Umbilical cord (tissue), 2 donors: ENCODE measurements at places on chromosomes 2 and 18. TPM values are rescaled to one million over a fixed set of nuclear protein-coding genes. Genes with fewer than 3 reads are reported as not detected.

DNA sequence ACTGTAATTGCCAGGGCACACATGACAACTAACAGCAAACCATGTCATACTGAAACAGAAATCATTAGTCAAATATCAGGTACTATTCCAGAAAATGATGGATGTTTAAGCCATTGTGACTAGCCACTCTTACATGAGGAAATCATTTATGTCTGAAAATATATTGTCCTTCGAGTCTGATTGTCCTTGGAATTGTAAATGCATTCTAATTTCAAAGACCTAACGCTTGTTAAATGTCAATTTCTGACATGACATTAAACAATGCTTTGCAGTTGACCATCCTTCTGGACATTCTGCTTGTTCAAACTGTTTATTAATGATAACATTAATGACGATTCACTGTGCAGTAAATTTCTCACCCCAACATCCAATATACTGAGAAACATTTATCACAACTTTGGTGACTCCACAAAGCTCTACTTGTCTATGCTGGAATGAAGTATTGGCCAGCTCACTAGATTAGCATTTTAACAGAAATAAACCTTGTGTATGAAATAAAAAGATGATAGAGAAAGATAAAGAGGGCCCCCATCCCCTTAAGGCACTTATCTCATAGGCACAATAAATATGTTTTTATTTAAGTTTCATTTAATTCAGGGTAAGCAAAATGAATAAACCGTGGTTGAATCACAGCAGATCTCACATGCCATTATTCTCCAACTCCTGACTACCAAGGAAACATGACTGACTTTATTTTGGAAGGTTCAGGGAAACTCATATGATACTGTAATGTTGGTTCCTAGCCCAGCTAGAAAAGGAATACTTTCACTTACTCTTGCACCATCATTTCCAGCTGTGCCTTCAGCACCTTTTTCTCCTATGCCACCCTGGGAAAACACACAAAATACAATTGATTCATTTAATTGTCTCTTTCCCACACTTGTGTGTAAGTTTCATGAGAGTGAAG is 82.3 kb downstream of the COL3A1 start:
- no peak for DNase-seq

GRCh38 chr2:108613261-108614042 is 79.2 kb downstream of the LIMS1 start:
- DNase-seq: no peak

GRCh38 chr2:144452169-144452988 is 67.5 kb downstream of the ZEB2 start:
- DNase-seq: no peak

DNA sequence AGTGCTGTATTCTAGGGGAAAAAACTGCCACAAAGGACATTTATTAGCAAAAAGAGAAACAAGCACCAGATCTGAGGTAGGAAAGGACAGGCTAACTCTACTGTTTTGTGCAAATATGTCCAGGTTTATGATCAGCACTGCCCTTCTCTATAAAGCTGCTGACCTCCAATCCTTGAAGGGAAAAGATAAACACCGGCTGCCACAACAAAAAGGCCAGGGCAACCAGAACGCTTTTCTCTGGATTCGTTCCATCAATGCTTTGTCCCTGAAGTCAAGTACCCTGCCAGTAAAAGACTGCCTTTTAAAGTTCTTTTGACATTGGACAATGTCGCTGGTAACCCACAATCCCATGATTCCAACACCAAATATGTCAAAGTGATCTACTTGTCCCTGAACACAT is 21.0 kb downstream of the SMAD2 start:
- no peak for DNase-seq

DNA sequence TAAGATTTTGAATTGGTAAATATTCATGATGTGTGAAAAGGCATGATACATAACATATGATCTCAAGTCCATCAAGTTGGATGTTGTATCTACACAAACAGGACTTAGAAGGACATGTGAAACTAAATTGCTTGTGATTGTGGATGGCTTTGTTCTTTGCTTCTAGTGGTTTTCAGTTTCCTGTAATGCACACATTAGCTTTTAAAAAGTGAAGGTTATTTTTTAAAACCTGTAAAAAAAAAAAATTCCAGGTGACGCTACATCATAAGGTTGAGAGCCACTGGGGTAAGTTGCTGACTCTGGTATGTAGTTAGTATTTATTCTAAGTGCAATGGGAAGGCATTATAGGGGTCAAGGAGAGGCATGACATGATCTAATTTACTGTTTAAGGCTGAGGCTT is 48.4 kb upstream of the TMEM247 start:
- DNase-seq: no peak

- no peak for DNase-seq
Observed at GRCh38 chr2:127098711-127099110, 8.2 kb downstream of the BIN1 start.

DNA sequence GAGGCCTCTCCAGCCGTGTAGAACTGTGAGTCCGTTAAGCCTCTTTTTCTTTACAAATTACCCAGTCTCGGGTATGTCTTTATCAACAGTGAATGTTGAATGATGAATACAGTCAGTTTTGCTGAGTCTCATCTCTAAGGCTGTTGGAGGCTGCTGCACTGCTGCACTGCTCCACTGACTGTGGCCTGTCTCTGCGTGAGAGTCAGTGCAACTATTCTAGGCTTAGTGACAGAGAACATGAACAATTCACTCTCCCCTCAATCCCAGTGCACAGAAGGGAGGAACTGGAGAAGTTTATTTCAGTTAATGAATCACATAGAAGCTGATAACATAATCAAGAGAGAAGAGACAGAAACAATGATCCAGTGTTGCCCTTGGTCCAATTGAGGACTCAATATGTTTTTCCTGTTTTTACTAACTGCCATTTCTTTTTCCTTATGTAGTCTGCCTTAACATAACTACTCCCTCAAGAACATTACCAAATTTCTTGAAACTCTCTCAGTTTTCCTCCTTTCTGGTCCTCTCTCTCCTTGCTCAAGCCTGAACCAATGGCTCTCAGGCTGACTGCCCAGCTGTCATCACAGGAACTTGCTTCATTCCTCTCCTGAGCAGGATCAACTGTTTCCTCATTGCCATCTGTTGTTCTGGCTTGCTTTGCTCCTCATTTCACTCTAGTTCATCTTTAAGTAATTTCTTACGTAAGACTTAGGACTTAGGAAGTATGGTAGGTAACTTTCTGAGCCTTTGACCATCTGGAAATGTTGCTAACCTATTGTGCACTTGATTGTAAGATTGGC is 483.2 kb downstream of the METTL4 start:
- DNase-seq: peak; percentile 5

- no peak for DNase-seq
Observed at GRCh38 chr2:2389215-2389614, 58.1 kb upstream of the MYT1L start.

GRCh38 chr2:156907806-156908205 is 349.7 kb upstream of the GALNT5 start:
- no peak for DNase-seq

GRCh38 chr2:467543-467891 is 179.6 kb upstream of the ALKAL2 start:
- DNase-seq: no peak

- DNase-seq: no peak
Observed at GRCh38 chr2:237911363-237912017, 52.1 kb downstream of the RAMP1 start.

DNA sequence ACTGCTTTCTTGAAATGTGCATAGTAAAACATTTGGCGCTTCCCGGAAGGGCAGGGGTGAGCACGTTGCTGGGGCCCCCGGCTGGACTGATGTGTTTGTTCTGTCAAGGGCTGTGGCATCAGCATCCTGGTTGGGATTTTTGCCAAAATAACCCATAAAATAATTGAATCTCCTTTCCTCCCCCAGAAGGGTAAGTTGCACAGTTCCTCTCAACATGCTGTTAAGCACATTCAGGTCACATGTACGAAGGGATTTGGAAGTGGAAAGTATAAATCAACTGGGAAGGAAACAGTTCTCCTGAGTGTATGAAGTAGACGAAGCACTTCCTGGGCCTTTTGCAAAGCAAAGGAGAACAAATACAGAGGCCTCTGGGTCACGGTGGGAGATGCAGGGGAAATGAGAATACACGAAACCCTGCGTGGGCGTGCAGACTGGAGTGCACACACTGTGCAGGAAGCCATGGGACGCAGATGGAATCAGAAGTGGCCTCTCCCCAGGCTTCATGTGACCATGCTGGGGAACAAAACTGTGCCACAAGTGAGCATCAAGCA is 183.9 kb downstream of the LPIN1 start:
- DNase-seq: peak; percentile 40

DNA sequence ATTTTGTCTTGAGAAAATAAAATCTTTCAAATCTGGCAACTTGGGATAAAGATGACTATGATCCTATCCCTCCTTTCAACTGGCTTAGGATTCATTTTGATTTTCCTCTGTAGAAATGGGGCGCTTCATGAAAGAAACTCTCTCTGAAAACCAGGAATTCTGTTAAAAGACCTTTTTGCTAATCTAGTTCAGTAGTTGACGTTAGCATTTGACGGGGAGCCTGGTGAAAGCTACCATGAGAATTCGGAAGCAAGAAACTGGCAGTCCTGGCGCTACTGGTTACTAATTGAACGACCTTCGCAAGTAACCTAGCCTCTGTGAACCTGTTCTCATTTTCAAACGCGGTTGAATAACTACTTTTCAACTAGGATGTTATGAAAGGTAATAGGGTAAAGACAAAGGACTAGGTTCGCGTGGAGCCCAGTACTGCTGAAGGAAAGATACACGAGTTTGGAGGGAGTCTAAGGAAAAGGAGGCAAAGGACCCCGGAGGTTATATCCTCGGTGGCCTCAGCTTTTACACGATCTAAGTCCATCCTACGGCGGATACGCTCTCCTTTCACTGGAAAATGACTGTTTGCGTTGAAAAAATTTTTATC is 604 bp upstream of the STK11IP start:
- DNase-seq: no peak

GRCh38 chr2:177984749-177985148 is 87.8 kb downstream of the PDE11A start:
- DNase-seq: peak; percentile 4

- DNase-seq: no peak
Observed at GRCh38 chr2:86815611-86816010, 24.9 kb upstream of the CD8A start.

GRCh38 chr18:519019-519879 is 18.7 kb upstream of the COLEC12 start:
- peak; percentile 56 for DNase-seq

DNA sequence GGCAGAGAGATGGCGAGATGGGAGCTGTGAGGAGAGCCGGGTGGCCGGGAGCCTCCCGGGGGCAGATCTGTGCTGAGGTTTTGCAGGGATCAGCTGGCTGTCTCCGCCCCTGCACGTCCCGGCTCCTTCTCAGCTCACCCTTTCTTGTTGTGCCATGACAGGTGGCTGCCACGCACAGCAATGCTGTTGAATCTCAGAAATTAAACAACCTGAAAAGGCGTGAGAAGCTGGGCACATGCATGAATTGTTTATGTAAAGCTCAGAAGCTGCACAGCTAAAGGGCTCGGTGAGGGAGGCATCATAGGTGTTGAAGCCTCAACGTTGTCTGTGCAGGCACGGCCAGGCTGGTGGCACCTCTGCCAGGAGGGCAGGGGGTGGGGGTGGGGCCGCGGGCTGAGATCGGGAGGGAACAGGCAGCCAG is 858 bp upstream of the RTP5 start:
- DNase-seq: no peak

DNA sequence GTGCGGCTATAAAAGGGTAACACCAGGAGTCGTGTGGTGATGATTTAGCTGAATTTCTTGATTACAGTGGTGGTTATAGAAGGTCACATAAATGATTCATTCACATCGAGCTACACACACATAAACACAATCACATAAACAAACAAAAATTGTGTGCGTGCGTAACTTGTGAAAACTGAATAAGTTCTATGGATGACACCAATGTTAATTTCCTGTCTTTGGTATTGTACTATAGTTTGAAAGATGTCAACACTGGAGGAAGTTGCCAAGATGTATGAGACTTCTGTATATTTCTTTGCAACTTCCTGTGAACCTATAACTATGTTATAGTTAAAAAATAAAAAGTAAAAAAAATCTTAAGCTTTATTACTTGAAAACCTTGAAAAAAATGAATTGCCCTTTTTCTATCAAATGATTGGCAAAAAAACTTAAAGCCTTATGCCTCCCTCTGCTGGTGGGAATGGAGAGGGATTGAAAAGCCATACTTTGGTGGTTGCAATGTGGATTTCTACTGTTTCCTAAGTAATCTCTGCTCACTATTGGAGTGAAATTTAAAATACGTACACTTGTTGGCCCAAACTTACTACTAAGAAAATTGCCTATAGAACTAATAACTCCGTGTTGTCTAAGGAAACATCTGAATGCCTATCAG is 227.7 kb downstream of the RPIA start:
- no peak for DNase-seq

GRCh38 chr2:152038441-152038958 is 60.3 kb downstream of the CACNB4 start:
- DNase-seq: peak; percentile 55

- DNase-seq: no peak
Observed at GRCh38 chr2:95539836-95540235, 52.0 kb upstream of the TRIM43 start.

- DNase-seq: no peak
Observed at GRCh38 chr2:192957425-192957824, 762.7 kb upstream of the TMEFF2 start.

- DNase-seq: no peak
Observed at GRCh38 chr2:42795841-42796301, 3.5 kb upstream of the HAAO start.

DNA sequence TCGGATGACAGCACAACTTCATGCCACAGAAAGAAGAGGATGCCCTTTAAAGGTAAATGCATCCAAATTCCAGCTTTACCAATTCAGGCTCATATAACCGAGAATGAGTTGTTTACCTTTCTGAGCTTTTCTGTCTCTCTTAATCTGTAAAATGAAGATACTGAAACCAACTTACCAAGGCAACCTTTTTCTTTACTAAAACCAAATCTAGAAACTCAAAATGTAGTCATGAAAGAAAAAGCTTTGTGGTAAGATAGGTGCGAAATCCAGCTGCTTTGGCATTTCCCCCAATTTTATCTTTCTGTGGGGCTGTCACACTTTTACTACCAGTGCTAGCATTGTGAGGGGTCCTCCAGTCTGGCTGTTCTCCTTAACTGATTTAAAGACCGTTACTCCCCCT is 240.4 kb downstream of the IKZF2 start:
- DNase-seq: no peak

- peak; percentile 5 for DNase-seq
Observed at GRCh38 chr2:98601532-98602132, 6.7 kb downstream of the COA5 start.

DNA sequence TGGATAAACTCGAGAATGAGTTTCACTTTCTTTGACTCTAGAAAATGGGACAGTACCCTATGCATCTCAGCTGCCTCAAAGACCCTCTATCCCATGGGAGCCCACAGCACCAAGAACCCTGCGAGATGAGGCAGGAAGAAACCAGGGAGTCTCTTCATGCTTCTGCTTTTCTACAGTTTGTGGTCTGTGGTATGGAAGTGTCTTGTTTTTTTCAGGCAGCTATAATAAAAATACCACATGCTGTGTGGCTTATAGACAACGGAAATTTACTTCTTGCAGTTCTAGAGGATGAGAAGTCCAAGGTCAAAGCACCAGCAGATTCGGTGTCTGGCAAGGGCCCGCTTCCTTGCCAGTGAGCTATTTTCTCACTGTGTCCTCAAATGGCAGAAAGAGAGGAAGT is 257.9 kb downstream of the SUCLG1 start:
- DNase-seq: no peak

Gene FBLN7
- 1.2 TPM for total RNA-seq

Gene VSNL1
- total RNA-seq: 7.7 TPM

Gene ZNF521
- 50.6 TPM for total RNA-seq

Gene CRYBA2
- not detected for total RNA-seq

Gene GPC1
- 29.9 TPM for total RNA-seq

Gene CRYGC
- total RNA-seq: not detected

Gene ACMSD
- total RNA-seq: 3.1 TPM

Gene NCKAP5
- total RNA-seq: 7.9 TPM

Gene RAD51AP2
- 11.6 TPM for total RNA-seq

Gene SFT2D3
- 7.0 TPM for total RNA-seq

Gene DNER
- 4.1 TPM for total RNA-seq
